ENCODE measurements at places on chromosomes 1 and 21.

- no peak for DNase-seq
These were observed 11.6 kb downstream of the RNF223 start for GRCh38 chr1:1062348-1063163.

- no peak for DNase-seq
These were observed 3.8 kb downstream of the DDX59 start for GRCh38 chr1:200665861-200666260.

GRCh38 chr1:165988275-165988674 is 160.9 kb downstream of the UCK2 start:
- no peak for DNase-seq

- DNase-seq = no peak
These were observed 173.0 kb upstream of the LYPLAL1 start for GRCh38 chr1:219000631-219001030.

GRCh38 chr1:177969825-177970371 is at the start of gene SEC16B:
Gene SEC16B, minus strand, starts transcription at chr1:177970058. Its CDS starts 2,077 bp downstream, at chr1:177967981.
- DNase-seq = no peak

GRCh38 chr1:66043186-66043585 is 250.5 kb downstream of the PDE4B start:
- no peak for DNase-seq

DNA sequence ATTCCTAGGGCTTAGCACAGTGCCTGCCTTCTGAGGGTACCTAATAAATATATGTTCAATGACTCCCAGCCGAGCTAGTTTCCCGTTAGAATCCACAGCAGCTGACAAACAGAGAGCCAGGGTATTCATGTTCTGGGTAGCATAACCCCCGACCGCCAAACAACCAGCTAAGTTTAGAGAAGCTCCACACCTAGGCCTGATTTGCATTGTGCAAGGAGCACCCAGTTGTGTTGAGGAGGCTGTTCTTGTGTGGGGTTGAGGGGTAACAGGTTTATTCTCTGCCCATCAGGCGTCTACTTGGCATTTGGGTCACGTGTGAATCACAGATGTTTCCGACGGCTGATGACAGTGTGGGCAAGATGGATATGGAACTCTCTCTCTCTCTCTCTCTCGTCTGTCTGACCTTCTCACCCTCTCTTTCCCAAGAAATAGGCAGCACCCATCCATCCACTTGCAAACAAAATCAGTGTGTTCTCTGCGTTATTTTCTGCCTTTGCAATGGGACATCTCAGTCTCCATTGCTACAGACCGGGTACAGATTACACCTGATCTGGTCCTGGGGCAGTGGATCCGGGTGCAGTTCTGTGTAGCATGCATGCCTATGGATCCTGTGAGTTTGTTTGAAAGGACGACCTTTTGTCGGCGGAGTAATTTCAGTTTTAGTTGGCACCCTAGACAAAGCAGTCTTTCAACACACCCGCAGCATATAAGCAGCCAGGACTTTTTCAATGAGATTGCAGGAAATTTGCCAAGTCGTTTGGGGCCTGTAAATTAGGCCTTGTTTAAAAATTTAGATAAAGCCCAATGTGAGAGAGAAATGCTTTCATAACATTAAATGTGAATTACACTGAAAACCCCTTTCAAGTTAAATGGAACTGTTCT is 29.4 kb downstream of the KAZN start:
- no peak for DNase-seq
